ENCODE measurements at places on chromosomes 12 and 14.

GRCh38 chr14:91873471-91874415, 6.4 kb upstream of the TC2N start:
- no peak for DNase-seq

- no peak for DNase-seq
Measured at GRCh38 chr12:12819221-12819620, 6.1 kb downstream of the DDX47 start.

DNA sequence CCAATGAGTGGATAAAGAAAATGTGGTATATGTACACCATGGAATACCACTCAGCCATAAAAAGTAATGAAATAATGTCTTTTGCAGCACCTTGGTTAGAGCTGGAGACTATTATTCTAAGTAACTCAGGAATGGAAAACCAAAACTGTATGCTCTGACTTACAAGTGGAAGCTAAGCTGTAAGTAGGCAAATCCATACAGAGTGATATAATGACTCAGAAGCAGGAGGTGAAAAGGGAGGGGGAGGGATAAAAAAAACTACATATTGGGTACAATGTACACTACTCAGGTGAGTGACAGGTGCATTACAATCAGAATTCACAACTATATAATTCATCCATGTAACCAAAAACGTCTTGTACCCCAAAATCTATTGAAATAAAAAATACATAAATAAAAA, 15.1 kb upstream of the CLEC1A start:
- no peak for DNase-seq

DNA sequence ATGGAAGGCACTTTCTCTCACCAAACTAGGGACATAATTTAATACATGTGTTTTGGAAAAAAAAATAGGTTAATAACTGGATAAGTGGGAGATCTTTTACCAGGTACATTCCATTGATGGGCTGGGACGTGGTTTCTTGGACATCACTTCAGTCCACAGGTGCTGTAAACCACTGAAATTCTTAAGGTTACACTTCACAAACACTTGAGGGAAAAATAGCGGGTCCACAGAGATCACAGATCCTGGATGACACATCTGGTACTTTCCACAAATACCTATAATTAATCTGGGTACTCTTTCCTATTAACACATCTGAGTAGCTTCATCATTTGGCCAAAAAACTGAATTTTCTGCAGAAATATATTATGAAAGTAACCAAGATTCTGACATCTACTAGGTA, 85.0 kb downstream of the POLR3B start:
- no peak for DNase-seq

GRCh38 chr12:91986084-91986483, 159.6 kb downstream of the BTG1 start:
- DNase-seq = no peak

- DNase-seq = no peak
Measured at GRCh38 chr14:35818346-35819115, 7.6 kb upstream of the BRMS1L start.

DNA sequence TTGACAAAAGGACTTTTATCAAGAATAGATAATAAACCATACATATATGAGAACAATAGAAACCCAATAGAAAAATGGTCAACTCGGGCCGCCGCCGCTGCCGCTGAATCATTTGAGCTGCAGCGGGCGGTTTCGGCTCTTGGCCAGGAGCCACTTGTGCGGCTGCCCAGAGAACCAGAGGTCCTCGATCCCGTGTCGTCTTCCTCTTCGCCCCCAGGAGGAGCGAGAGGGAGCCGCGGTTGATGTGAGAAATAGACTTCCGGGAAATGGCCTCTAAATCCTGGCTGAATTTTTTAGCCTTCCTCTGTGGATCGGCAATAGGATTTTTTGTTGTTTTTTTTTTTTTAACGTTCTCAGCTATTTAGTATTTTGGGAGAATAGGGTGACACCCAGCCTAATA, 44.8 kb downstream of the CPSF6 start:
- DNase-seq = peak; percentile 34

DNA sequence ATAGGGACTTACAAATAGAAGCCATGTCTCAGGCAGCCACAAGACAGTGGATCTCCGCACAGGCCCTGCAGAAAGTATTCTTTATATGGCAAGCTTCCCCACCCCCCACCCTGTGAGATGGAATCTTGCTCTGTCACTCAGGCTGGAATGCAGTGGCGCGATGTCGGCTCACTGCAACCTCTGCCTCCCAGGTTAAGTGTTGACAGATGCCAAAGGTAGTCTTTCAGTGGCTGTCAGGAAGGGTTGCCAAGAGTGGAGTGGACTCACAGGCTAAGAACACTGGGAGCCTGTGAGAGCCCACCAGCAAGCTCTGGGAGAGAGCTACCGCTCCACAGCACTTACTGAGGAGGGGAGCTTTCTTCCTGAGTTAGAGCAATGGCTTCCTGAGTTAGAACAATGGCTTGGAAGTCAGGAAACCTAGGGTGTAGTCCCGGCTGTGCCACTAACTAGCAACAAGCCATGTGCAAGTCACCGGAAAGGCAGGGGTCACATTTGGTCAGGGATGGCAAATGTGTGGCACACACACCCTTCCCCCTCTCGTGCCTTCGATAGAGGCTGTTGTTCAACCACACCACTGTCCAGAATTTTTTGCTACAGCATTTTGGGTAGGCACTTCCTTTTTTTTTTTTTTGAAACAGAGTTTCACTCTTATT, 2.6 kb downstream of the RNASE1 start:
- DNase-seq = no peak

DNA sequence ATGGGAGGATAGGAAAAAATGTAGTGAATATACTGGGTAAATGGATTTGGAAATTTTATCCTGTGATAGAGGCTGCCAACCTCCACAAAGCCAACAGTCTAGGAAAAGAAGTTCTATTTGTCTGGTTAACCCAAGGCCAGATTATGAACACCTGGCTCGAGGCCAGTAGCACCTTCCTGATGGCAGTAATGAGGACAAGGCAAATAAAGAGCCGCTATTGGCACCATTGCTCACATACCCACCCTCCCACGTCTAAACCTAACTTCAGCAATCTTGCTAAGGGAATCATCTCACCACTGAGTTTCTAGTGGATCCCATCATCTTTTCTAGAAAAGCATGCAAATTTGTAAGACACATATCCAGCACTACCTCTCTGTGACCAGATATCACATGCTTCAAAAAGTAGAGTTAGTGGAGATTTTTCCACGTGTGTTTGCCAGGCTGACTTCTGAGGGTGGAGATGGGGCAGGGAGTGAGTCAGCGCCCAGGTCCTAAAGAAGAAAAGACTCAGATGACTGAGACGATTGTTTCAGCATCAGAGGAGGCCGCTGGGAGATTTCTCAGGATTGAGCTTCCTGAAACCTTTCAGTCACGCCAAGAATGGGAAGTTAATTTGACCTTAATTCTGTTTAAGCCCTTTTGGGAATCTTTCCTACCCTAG, 362.9 kb downstream of the EMP1 start:
- DNase-seq = no peak

DNA sequence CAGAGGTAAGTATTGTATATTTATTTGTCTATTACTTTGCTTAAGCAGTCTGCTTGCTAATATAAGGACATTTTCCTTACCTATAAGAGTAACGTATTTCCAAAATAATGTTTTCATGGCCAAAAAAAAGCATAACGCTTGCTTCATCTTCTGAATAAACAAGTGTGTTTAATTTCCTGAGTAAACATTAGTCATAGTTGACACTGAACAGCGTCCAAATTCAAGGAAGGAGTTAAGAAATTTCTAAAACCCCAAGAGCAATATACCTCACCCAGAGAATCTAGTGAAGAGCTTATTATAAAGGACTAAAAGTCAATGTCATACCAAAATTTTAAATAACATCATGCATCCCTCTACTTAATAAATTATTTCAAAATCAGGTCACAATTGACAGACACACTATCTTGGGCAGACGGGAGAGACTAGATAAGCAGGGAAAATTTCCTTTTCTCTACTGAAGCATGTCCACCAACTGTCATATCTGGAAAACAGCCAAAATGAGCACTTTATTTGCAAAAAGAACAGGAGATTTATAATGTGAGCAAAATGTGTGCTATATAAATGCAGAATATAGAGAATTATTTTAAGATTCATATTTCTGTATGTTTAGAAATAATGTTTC, 25.1 kb downstream of the ANKS1B start:
- no peak for DNase-seq

DNA sequence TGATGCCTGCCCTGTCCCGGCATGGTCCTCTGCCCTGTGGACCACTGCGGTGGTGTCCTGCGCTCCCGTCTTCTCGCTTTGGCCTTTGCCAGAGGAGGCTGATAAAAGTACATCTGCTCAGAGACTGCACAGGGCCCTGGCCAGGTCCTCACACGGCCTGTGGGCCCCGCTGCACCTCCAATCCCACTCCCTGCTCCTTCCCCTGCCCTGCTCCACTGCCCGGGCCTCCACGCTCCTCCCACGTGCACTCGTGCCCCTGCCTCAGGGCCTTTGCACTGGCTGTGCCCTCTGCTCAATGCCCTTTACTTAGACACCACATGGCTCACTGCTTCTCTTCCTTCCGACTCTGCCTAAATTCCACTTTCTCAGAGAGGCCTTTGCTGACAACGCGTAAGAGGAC, 49.3 kb upstream of the BEGAIN start:
- DNase-seq = no peak

GRCh38 chr14:93952829-93953228, 23.5 kb downstream of the ASB2 start:
- DNase-seq = no peak

DNA sequence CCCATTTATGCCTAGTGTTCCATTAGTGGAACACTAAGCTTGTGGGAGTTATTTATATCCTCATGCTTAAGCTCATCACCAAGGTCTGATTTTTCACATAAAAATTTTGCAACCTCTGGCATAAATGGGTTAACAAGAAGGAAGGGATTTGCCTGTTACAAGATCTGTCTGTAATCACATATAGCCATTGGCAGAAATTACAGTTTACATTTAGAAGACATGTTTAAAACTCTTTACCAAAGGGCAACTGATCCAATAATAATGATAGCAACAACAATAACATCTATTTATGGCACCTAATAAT, 422.9 kb downstream of the ZFP36L1 start:
- DNase-seq = no peak

DNA sequence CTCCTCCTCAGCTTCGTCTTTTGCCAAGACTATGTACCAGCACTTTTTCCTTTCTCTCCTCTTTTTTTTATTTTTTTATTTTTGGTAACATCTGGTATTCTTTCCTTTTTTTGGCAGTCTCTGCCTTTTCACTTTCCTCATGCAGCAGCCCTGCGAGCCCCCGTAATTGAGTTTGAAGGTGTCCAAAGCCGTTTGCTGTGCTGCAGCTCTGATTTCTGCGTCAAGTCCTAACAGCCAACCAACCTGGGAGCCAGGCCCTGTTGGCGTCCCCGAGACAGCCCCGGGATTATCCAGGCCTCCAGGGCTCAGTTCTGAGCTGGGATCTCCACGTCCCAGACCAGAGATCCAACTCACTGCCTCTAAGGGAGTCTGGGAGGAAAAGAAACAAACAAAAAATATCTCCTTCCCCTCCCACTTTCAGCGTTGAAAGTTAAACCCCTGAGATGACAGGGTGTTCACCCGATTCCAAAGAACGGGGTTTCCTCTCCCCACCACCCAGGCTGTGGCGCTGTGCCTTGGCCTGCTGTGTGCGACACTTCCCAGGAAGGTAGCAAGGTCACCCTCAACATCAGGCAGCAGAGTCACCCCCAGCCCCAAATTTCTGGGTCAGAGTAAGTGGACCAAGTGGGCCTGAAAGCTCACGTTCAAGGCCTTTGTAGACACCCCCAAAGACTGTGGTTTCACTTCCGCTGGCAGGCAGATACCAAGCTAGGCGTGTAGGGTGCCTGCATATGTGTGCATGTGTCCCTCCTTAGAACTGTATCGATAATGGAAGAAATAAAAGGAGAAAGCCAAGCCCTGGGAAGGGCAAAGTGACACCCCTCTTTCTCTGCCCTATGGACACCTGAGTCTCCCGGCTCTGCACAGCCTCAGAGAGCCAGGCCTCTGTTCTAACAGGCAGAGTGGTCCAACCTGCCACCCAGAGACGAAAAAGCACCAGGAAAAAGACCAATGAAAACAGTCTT, 11.1 kb downstream of the BCL11B start:
- DNase-seq = no peak

DNA sequence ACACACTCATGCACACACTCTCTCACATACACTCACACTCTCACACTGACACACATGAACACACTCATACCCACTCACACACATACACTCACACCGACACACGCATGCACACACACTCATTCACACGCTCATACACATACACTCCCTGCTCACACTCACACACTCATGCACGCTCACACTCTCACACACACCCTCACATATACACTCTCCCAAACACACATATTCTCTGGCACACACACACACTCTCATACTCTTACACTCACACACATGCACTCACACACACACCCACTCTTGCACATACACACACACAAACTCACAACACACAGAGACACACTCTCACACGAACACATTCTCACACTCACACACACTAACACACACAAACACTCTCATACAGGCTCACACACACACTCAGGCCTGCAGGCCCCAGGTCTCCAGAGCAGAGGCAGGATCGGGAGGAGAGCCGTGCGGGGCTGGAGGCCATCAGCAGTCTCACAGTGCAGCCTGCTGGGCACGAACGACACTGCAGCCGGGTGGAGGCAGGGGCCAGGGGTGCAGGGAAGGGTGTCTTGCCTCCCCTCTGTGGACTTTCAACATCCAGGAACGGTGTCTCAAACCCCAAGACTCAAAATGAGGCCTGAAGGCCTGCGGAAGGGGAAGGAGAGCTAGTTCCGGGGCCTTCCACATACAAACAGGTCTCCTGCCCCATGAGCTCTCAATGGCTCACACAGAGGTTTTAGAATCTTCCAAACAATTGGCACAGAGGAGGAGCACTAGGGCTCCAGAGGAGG, 148.7 kb downstream of the ANO2 start:
- DNase-seq = peak; percentile 87

- no peak for DNase-seq
Measured at GRCh38 chr12:3892631-3893030, 19.4 kb upstream of the PARP11 start.

- no peak for DNase-seq
Measured at GRCh38 chr14:51568366-51568765, 83.3 kb upstream of the FRMD6 start.

GRCh38 chr14:100747021-100747586, 20.4 kb downstream of the DLK1 start:
- no peak for DNase-seq

GRCh38 chr12:57094208-57095160, 5.6 kb downstream of the NAB2 start:
- no peak for DNase-seq

- no peak for DNase-seq
Measured at GRCh38 chr14:69673578-69674305, 62.3 kb downstream of the SUSD6 start.

DNA sequence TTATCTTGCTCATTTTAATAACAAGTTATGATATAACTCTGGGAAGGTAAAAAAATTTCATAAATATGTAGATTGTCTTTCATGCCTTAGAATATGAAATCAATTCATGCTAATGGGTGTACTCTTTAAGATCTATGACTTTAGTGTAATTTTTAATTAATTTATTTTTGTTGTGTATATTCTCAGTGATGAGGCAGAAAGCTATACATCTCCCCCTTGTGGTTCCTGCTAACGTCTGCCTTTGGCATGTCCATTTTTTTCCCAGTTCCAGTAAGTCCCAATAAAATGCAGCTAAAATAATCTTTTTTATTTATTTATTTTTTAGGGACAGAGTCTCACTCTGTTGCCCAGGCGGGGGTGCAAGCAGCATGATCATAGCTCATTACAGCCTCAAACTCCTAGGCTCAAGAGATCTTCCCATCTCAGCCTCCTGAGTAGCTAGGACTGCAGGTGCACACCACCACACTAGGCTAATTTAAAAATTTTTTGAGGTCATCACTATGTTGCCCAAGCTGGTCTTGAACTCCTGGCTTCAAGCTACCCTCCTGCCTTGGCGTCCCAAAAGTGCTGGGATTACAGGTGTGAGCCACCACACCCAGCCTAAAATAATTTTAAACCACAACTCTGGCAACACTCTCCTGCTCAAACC, 3.3 kb upstream of the CHURC1 start:
- no peak for DNase-seq

All from H1 (cell line).